Urinary bladder (tissue), 4 donors: ENCODE measurements at places on chromosomes 5 and 9. TPM values are rescaled to one million over a fixed set of nuclear protein-coding genes. Genes with fewer than 3 reads are reported as not detected.

DNA sequence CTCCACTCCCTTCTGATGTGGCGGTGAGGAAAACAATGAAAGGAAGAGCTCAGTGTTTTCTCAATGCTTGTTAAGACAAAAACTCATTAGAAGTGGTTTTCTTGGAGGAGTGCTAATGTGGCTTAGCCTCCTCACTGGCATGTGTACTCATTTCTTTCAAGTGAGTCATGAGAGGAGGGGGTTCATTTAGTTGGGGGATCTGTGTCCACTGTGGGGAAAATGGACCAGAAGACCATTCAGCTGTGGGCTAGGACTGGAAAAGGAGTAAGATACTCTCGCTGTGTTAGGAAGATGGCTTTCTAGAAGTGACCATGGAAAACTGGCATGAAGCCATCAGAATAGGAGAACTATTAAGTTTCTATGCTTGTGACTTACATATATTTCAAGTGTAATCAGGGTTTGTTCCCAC, 23.5 kb downstream of the KLF9 start:
- no peak for DNase-seq

DNA sequence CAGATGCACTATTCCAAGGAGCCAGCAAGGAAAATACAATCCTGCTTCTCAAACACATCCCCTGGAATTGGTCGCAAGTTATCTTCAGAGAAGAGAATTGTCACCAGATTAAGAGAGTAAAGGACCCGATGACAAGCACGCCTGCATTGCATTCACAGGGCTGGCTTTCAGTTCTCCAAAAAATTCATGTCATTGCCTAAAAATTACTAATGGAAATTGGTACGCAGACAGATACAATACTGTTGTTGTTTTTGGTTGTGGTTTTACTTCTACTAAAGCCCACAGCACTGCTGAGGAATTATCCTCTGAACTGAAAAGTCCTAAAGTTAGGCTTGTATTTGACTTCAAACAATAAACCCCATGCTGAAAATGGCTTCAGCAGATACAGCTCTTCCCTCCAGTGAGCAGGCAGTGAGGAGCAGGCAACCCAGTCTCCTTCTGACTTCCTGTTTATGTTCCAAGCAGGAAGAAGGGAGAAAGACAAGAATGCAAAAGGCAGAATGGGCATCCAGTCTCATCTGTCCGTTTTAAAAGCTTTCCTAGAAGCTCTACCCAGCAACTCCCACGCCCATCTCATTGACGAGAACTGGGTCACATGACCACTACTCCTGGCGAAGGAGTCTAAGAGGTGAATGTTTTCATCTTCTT, 80.6 kb upstream of the ZNF366 start:
- DNase-seq, result no peak

DNA sequence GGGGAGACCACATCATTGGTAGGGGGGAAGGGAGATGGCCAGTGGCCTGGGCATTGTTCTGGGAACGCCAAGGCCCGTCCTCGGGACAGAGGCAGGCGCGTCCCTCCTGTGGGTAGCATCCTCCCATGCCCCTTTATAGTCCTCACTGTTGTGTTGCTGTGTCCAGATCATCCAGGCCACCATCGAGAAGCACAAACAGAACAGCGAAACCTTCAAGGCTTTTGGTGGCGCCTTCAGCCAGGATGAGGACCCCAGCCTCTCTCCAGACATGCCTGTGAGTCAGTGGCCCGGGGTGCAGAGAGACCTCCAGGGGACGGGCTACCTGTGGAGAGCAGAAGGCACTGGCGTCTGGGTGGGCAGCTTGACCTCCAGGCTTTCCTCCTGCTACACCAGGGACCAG, 38.4 kb upstream of the SUSD3 start:
- DNase-seq, result no peak

- DNase-seq, result no peak
These were observed 2.3 kb downstream of the IFNB1 start for GRCh38 chr9:21075484-21075883.

DNA sequence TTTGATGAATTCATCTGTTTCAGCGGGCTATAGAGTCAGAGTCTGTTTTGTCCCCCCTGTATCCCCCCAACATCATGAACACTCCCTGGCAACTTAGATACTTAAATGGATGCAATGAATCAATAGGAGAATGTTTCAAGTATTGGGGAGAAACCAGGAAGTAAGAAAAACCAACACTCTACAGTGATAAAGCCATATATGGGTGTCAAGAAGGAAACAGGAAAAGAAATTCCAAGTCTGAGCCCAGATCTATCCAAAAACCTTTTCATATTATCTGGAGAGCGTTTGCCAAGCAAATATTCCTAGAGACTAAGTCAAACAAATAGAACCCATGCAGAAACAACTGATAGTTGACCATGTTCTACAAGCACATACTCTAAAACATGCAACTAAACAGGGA, 2.3 kb upstream of the GNAQ start:
- DNase-seq, result no peak

- no peak for DNase-seq
These were observed 15.6 kb upstream of the TJP2 start for GRCh38 chr9:69158471-69158870.

DNA sequence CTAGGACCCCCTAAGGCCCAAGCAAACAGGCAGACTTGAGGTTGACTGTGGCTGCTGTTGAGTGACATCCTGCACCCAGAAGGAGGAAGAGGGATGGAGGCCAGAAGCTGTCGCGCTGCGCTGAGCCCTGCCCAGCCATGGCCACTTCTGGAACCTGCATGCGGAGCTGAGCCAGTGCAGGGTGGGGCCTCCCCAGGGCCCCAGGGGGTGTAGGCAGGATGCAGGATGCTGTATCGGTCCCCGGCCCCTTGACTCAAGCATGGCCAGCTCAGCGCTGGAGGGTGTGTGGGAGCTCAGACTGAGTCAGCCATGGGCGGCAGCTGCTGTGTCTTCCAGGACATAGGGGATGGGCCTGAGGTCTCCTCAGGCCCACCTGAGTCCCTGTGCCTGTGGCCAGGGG, 26.9 kb downstream of the GLT6D1 start:
- DNase-seq, result no peak

- DNase-seq, result no peak
These were observed 707 bp upstream of the RIMOC1 start for GRCh38 chr5:41903382-41903891.

DNA sequence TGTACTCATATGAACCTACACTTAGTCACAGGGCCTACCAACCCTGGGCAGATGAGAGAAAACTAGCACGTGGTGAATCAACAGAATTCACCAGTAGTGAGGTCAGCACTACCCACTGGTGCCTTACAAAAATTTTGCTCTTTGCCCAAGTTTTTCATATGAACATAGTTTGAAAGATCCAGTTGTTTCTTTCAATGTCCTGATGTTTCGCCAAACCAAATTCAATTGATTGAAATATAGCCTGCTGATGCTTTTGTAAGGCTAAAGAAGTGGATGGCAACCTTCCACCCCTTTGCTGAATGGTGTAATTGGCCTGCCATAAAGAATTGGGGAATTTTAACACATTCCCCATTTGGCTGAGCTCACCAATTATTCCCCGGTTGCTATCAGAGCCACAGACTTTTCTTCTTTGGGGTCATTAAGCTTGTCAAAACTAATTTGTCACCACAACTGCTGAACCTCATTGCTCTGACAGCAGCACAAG, 339.2 kb downstream of the GLIS3 start:
- DNase-seq, result no peak

GRCh38 chr5:27944471-27944870, 906.1 kb upstream of the CDH9 start:
- DNase-seq, result no peak

DNA sequence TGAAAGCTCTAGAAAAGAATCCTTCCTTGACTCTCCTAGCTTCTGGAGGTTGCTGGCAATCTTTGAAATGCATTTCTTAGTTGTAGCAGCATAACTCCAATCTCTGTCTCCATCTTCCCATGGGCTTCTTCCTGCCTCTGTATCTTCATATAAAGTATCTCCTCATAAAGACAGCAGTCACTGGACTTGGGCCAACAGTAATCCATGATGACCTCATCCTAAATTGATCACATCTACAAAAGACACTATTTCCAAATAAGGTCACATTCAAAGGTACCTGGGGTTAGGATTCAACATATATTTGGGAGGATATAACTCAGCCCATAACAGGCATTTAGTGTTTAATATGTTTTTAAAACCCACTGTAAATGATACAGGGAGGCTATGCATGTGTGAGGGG, 123.3 kb downstream of the MLLT3 start:
- DNase-seq, result no peak

GRCh38 chr5:31770132-31770720, 131.3 kb downstream of the PDZD2 start:
- no peak for DNase-seq

DNA sequence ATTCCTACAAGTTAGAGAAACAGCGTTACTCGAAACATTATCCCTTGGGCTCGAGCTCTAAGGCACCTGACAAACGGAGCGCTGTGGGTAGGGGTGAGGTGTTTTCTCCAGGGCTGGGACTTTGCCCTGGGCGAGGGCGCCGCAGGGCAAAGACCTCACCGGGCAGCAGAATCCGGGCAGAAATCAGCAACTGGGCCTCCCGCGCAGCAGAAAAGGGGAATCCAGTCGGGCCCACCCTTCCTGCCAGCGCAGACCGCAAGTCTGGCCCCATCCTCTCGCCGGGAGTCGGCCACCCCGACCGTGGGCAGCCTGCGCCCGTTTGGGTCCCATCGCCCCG, 430 bp upstream of the MSH3 start:
- no peak for DNase-seq

DNA sequence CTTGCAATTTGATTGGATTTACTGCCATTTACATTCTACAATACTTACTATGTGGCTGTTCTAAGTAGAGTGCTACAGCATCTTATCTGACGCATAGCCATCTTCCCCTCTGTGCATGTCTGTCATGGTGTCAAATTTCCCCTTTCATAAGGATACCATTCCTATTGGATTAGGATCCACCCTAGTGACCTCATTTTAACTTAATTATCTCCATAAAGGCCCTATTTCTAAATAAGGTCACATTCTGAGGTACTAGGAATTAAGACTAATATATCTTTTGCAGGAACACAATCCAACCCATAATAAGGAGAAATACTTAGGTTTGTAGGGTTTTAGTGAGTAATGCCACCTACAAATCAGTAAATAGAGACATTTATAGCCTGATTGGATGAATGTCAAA, 268.0 kb downstream of the ADAMTSL1 start:
- no peak for DNase-seq

DNA sequence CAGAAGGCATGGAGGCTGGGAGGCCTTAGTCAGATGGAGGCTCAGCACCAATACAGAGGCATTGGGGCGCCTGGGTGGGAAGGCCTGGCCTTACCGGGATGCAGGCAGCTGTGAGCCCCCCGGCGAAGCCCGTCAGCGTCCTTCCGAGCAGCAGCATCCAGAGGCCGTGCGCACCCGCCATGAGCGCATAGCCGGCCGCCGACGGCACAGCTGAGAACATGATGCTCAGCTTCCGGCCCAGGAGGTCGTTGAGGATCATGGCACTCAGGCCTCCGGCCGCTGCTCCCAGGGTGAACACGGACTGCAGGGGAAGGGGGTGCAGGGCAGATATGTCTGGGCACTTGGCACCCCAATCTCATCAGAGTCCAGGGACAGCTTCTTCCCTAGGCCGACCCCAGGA, 2.0 kb downstream of the SLC2A6 start:
- DNase-seq, result no peak

GRCh38 chr9:101354765-101355708, 29.8 kb downstream of the BAAT start:
- no peak for DNase-seq

DNA sequence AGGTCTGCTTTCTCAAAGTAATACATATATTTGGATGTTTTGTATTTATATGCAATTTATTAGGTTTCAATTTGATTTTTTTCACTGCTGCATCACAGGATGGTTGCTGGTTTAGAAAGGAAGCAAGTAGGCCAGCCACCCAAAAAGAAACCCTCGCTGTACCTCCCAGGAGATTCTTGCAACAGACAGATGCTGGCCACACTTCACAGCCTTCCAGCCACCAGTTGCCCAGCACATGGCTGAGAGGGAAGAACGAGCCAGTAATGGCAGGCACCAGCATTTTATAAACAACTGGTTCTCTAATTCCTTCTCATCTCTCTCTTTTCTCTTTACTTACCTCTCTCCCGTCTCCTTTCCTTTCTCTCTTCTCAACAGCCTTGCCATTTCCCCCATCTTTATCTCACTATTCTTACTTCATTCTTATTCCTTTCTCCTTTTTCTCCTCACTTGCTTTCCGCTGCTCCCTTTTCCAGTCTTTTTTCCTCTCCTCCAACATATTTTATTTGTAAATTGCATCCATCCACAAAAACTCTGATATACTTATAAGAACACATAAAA, 38.9 kb downstream of the EFNA5 start:
- DNase-seq, result no peak

DNA sequence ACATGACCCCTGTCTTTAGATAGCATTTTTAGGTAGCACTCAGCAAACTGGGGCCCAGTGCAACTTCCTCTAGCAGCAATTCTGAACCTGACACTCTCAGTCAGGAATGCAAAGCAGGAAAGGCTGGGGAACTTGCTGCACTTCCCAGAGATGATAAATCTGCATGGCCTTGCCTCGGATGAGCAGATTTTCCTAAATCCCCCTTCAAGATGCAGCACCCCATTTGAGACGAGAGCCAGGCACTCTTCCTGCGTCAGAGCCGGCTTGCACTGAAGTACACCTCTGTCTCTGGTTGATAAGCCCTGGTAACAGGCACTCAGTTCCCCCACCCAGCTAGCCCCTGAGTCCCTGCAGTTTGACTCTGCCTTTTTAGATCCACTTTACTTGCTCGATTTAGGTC, 296.7 kb upstream of the PANK3 start:
- DNase-seq, result no peak

DNA sequence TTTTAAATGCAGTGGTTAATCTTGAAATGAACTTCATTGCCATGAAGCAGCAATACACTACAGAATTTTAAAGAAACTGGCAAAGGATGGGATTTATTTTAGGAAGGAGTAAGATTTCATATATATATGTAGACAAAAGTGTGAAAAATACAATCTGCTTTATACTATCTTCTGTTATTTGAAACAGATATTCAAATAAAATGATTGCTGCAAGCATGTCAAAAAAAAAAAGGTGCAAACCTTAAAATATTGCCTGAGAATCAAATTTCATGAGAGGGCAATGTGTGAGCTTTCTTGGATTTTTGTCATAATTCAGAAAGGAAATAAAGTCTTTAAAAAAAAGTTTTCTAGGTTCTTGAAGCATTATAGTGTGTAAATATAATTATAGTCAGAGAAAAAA, 705.0 kb upstream of the CDH10 start:
- no peak for DNase-seq

GRCh38 chr9:115046824-115047223, 71.1 kb downstream of the TNC start:
- peak; percentile 29 for DNase-seq

DNA sequence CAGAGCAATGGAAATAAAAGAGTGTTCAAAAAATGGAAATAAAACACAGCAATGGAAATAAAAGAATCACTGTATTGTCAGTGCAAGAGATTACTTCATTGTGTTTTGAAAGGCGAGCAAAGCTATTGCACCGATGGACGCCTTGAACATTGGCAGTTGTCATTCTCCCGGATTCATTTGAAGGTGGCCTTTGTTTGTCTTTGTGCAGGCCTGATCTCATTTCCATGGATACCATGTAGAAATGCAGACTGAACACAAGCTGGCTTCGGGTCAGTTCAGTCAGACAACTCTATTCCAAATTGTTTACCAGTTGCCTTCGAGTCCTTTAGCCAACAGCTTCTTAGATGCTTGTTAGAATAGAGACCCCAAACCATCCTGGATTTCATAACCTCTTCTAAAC, 8.3 kb downstream of the ITGA2 start:
- DNase-seq, result no peak

- peak; percentile 21 for DNase-seq
These were observed 121.1 kb downstream of the BOD1 start for GRCh38 chr5:173495225-173495904.

The LECT2 gene
- not detected for total RNA-seq

The PCDHGA6 gene
- total RNA-seq, result 9.6 TPM

The CDH9 gene
- 0.53 TPM for total RNA-seq

The NIPSNAP3A gene
- 64.2 TPM for total RNA-seq

The RMND5B gene
- 18.1 TPM for total RNA-seq

The PSD2 gene
- 0.48 TPM for total RNA-seq
